ENCODE measurements at places on chromosomes 7 and 10.

GRCh38 chr10:67622511-67622910, 73.5 kb downstream of the CTNNA3 start:
- no peak for DNase-seq

DNA sequence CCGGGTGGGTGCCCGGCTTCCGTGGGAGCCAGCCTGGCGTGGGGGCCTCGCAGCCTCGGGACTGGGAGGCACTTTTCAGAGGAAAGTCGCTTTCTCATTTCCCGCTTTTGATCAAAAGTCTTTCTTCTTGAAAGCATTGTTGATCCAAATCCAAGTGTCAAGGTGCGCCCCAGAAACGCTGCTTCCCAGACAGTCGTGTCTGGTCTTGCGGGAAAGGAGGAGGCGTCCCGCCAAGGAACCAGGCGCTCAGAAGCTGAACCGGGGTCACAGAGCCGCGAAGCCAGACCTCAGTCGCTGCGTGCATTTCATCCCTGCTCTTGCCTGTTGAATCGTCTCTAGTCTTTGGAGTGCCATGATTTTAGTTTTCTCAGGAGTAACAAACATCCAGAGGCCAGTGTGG, 1.1 kb upstream of the BNIP3 start:
- DNase-seq = no peak

DNA sequence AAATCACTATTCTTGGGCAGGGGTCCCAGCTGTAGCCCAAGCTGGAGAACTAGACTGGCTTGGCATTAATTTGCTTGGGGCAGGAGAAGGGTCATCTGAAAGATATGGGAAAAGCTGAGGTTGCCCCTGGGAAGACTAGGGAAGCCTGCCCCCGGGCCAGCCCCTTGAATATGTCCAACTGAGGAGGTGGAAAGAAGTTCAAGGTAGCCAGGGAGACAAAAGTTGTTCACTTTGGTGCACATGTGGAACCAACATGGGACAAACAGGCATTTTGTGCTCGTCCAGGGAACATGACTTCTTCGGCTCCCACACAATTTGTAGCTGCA, 1.4 kb upstream of the LRRC61 start:
- no peak for DNase-seq

DNA sequence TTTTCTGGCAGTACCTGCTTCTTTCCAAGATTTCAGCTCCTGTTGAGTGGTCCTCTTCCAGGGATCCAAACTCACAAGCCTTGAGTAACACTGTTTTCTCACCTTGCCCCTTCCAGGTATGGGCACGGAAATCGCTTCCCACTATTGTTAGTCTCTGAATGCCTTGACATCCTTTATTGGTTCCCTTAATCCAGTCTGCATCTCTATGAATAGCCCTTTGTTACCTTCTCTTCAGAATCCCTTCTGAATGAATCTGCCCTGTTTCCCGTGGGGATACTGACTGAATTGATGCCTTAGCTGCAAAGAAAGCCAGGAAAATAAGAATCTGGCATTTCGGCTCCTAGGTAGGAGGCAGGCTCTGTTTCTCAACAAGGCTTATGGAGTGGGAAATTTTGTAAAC, 467.7 kb downstream of the PLXNA4 start:
- DNase-seq = no peak

DNA sequence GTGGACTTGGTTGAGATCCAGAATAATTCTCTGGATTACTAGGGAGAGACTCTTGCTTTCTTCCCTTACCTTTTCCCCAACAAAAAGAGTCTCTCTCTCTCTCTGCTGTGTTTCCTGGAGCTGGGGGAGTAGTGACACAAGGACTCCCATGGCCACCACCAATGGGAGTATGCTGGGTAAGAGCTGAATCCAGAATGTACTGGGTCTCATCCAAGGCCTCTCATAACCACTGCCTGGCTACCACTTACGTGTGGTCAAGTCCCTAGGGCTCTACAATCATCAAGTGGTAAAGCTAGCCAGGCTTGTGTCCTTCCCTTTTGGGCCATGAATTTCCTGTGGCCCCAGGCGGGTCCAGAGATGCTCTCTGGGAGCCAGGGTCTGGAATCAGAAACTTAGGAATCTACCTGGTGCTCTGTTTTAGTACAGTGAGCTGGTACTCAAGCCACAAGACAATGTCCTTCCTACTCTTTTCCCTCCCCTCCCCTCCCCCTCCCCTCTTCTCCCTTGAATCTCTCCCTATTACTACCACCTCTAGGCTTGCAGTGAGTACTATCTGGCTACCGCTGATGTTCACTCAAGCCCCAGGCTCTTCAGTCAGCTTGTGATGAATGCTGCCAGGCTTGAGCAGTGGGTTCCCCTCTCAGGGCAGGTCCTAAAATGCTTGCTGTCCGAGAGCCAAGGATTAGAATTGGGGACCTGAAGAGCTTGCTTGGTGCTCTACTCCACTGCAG, 196.6 kb downstream of the BBS9 start:
- DNase-seq = no peak

- no peak for DNase-seq
These were observed 125.4 kb upstream of the CDK13 start for GRCh38 chr7:39824456-39825200.

- no peak for DNase-seq
These were observed 506.5 kb downstream of the TCERG1L start for GRCh38 chr10:130804778-130805634.

- no peak for DNase-seq
These were observed 258.4 kb upstream of the NPVF start for GRCh38 chr7:25486656-25487055.

DNA sequence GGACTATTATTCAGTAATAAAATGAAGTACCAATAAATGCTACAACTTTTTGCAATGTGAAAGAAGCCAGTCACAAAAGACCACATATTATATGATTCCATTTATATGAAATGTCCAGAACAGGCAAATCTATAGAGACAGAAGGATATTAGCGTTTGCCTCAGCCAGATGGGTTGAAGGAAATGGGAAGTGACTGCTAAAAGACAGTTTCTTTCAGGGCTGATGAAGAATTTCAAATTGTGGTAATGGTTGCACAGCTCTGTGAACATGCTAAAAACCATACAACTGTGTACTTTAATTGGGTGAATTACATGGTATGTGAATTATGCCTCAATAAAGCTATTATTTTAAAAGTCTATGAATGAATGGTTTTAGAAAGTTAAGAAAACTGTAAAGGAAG, 23.9 kb upstream of the REEP3 start:
- no peak for DNase-seq

DNA sequence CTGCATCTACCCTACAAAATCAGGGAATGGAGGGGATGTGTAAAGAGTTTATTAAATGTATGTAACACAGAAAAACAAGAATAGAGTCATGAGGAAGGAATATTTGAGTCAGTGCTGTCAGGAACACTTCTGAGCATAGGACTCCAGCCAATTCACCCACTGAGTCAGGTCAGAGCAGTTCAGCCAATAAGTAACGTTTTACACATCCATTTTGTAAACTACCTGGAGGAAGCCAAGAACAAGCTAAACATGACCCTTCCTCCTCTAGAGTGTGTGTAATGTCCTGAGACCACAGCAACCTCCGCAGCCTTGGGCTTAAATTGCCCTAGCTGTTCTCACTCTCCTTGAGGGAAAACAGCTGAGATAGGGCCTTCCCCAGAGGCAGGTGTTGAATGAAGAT, 691.5 kb upstream of the LRRN3 start:
- DNase-seq = no peak

DNA sequence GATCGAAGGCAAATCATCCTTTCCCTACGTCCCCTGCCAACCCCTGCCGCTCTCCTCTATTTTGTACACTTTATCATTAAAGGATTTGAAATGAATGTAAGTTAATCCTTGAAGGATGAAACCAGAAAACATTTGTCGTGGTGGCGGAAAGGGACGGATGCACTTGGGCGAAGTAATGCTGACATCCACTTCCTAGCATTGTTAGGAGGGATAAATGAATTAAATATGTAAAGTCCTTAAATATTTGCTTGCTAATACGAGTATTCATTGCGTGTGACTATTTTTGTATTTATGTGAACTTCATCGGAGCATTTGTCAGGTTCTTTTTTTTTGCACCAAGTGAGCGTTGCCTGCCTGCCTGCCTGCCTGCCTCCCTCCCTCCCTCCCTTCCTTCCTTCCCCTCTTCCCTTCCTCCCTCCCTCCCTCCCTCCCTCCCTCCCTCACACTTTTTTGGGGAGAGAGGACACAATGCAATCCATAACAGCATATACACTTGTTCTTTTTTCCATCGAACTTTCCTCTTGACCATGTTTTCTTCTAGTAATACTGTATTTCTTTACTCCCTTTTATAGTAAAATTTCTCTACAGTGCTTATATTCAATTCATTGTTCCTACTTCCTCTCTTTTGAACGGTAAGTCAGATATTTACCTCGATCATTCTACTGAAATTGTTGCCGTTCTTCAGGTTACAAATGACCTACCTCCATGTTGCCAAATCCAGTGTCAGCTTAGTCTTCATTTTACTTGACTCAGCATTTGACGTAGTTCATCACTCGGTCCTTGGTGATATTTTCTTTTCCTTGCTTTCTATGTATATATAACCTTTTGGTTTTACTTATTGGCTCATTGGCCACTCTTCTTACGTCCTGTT, 831 bp downstream of the CCDC7 start:
- DNase-seq = no peak

DNA sequence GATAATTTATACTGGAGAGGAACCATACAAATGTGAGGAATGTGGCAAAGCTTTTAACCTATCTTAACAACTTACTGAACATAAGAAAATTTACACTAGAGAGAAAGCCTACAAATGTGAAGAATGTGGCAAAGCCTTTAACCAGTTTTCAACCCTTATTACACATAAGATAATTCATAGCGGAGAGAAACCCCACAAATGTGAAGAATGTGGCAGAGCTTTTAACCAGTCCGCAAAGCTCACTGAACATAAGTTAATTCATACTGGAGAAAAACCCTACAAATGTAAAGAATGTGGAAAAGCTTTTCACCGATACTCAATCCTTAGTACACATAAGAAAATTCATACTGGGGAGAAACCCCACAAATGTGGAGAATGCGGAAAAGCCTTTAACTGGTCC, 37.9 kb downstream of the ZNF138 start:
- DNase-seq = no peak

- no peak for DNase-seq
These were observed 16.9 kb upstream of the GPR146 start for GRCh38 chr7:1027242-1028043.

- no peak for DNase-seq
These were observed 312.0 kb upstream of the ZMIZ1 start for GRCh38 chr10:78756604-78757343.

DNA sequence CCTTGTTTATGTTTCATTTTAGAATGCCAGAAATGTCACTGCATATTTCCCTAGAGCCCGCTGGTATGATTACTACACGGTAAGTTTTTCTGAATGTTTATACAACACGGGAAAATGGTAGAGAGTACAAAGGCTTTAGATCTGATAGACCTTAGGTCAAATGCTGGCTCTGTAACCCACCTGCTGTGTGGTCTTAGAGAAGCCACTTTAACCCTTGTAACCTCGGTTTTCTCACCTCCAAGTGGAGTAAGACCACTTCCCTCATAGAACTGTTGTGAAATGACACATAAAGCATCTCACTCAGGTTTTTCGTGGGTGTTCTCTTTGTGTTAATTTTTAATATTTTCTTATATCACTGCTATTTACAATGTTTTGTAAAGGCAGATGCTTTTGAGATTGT, 13.9 kb upstream of the MGAM2 start:
- no peak for DNase-seq

- DNase-seq = no peak
These were observed 237.9 kb downstream of the TMEM26 start for GRCh38 chr10:61215246-61215645.

GRCh38 chr7:123432601-123433000, 101.8 kb downstream of the IQUB start:
- no peak for DNase-seq

- DNase-seq = no peak
These were observed 88.0 kb downstream of the OR13A1 start for GRCh38 chr10:45227456-45227855.

GRCh38 chr7:130423501-130424037, 17.2 kb downstream of the CEP41 start:
- DNase-seq = no peak

DNA sequence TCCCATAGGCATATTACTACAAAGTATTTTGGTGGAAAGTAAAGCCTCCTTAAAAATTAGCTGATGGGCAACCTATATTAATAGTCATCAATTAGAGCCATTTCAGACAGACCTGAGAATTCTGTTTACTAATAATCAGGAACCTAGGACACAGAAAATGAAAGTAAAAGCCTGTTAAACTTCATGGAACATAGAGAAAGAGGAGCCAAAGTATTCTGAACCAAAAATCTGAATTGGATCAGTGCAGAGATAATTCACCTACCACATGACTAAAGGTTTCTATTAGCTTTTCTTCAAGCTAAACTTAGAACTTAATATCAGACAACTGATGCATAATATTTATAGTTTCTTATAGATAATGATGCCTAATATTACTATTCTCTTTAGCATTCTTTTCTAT, 204.5 kb upstream of the RHOBTB1 start:
- no peak for DNase-seq

- no peak for DNase-seq
These were observed 13.0 kb downstream of the ZNF316 start for GRCh38 chr7:6650086-6650485.

DNA sequence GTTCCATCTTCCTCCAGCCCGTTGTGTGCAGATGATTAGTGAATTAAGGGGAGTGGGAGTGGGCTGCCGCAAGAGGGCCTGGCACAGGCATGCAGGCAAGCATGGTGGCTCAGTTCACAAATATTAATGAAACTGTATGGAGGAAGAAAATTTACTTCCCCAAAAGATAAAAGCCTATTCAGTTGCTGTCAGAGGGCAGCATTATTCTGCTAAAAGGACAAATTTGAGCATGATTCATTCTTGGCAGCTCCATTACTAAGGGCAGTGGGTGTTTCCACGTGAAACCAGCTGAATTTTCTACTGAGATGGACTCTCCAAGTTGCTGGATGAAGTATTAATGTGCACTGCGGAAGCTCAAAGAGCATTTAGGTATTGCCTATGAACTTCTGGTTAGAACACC, 90.9 kb upstream of the WDR11 start:
- no peak for DNase-seq
